ENCODE measurements at places on chromosomes 12 and 14. TPM values are rescaled to one million over a fixed set of nuclear protein-coding genes. Genes with fewer than 3 reads are reported as not detected.

ATXN7L3B gene
- polyA plus RNA-seq, result 7.7 TPM

GRCh38 chr12:57521525-57522010 is 1.1 kb upstream of the MBD6 start:
- DNase-seq, result no peak

DNA sequence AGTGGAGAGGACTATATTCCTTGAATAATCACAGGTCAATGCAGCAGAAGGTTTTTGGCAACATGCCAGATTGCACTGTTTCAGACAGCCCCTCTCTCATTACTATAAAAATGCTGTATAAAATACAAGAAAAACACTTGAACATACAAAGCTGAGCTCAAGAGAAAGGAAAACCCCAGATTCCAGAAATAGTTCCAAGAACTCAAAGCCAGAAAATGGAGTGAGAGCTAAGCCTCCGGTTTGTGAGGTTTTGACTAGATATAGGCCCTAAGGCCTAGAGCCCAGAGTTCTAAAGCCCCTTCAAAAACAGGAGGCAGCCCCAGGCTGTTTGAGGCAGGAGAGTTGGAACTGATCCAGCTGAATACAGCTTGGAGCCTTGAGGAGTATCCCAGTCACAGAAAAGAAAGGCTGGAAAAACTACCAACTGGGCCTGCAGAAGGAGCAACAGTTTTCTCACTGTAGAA is 29.4 kb upstream of the ACTN1 start:
- DNase-seq, result no peak

DNA sequence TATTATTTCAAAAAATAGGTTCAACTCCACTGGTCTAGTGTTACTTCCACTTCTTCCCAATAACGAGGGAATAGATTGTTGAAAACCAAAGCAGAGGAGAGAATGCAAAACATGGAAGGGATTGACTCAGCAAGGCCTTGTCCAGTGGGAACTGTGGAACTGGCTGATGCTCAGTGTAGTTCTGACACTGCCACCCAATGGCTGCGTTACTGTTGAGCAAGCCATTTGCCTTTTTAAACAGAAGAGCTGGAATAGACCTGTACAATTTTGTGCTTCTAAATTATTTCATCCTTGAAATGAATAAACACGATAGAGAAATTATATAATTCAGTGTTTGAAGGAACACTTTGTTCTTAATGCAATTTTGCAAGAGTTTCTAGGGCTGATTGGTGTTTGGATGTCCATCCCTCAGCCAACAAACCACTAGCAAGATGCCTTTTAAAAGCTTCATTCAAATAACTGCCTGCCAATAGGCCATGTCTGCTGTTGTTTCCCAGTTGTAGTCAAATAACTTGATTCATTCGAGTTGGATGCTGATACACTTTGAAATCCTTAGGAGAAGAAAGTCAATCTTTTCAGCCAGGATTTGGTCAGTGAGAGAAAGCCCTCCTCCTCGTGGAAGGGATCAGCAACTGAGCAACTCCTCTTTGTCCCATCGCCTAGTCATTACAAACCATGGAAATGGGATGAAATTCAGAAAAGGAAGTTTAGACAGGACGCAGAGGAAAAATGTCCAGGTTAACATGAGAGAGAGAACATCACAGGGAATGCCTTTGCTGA is 7.3 kb upstream of the MGP start:
- no peak for DNase-seq

- DNase-seq, result no peak
Measured at GRCh38 chr14:59252772-59253500, 64.5 kb downstream of the DAAM1 start.
